Uterine smooth muscle cell (primary cell): ENCODE measurements at places on chromosomes 11 and 22. TPM values are rescaled to one million over a fixed set of nuclear protein-coding genes. Genes with fewer than 3 reads are reported as not detected.

The LRRC4C gene
- under 0.01 and 0.11 TPM in 2 replicates for total RNA-seq

The CACNA1I gene
- not detected in 2 replicates for total RNA-seq

The KCNQ1OT1 gene
- 2.8 and 3.6 TPM in 2 replicates for total RNA-seq

The PI4KA gene
- total RNA-seq, result 37.5 and 42.0 TPM in 2 replicates

The CRYAB gene
- 2.5 and 6.0 TPM in 2 replicates for total RNA-seq

The SAA1 gene
- total RNA-seq, result 0.33 TPM in 1 of 2 replicates, not detected in the other

The OR51I1 gene
- 0.11 TPM in 1 of 2 replicates, not detected in the other for total RNA-seq

The RHOD gene
- 4.6 and 14.7 TPM in 2 replicates for total RNA-seq

The MS4A8 gene
- not detected in 2 replicates for total RNA-seq

The PRG3 gene
- total RNA-seq, result not detected in 2 replicates

The B3GAT1 gene
- total RNA-seq, result under 0.01 TPM in 1 of 2 replicates, not detected in the other

The NPAS4 gene
- total RNA-seq, result not detected in 2 replicates

The CCDC116 gene
- 0.22 and 0.25 TPM in 2 replicates for total RNA-seq

The KRTAP5-10 gene
- not detected in 2 replicates for total RNA-seq

The COX8A gene
- total RNA-seq, result 307 and 311 TPM in 2 replicates

The ZNRF3 gene
- 4.8 and 5.1 TPM in 2 replicates for total RNA-seq

The OR56B4 gene
- not detected in 2 replicates for total RNA-seq

The AQP11 gene
- total RNA-seq, result 2.5 and 9.1 TPM in 2 replicates

The OR2D2 gene
- 0.50 and 1.5 TPM in 2 replicates for total RNA-seq

The TRMT112 gene
- total RNA-seq, result 345 and 365 TPM in 2 replicates

The DCHS1 gene
- 35.2 and 50.1 TPM in 2 replicates for total RNA-seq

The CCDC34 gene
- 4.7 and 12.2 TPM in 2 replicates for total RNA-seq

The FGF4 gene
- not detected in 2 replicates for total RNA-seq

The NECTIN1 gene
- 1.1 and 3.4 TPM in 2 replicates for total RNA-seq

The SCUBE2 gene
- 3.1 and 3.4 TPM in 2 replicates for total RNA-seq

The OSBPL5 gene
- total RNA-seq, result 38.6 and 42.4 TPM in 2 replicates

The PRODH gene
- total RNA-seq, result 0.12 TPM in 1 of 2 replicates, not detected in the other

The PGA4 gene
- total RNA-seq, result not detected in 2 replicates

The HPX gene
- total RNA-seq, result 0.33 and 0.50 TPM in 2 replicates

The ADM2 gene
- total RNA-seq, result 1.8 and 7.0 TPM in 2 replicates

The VSIG10L2 gene
- 0.22 TPM in 1 of 2 replicates, not detected in the other for total RNA-seq

The TCN1 gene
- not detected in 2 replicates for total RNA-seq

The MFRP gene
- not detected in 2 replicates for total RNA-seq

The LRRC56 gene
- 0.62 and 0.77 TPM in 2 replicates for total RNA-seq

The GNAZ gene
- total RNA-seq, result 11.6 and 11.8 TPM in 2 replicates

The RSF1 gene
- 42.0 and 49.2 TPM in 2 replicates for total RNA-seq

The OR8G5 gene
- not detected in 2 replicates for total RNA-seq

The DRAP1 gene
- total RNA-seq, result 313 and 580 TPM in 2 replicates

The ZPR1 gene
- total RNA-seq, result 49.2 and 65.3 TPM in 2 replicates

The CASP1 gene
- total RNA-seq, result 8.5 and 10.2 TPM in 2 replicates

The MLC1 gene
- total RNA-seq, result 0.12 TPM in 1 of 2 replicates, not detected in the other

The KDM4E gene
- under 0.01 TPM in 1 of 2 replicates, not detected in the other for total RNA-seq

The TREH gene
- total RNA-seq, result under 0.01 TPM in 1 of 2 replicates, not detected in the other

The MMP12 gene
- total RNA-seq, result 0.11 TPM in 1 of 2 replicates, not detected in the other

The OR2AG2 gene
- total RNA-seq, result 0.12 and 0.55 TPM in 2 replicates

The DUSP8 gene
- 0.44 and 0.50 TPM in 2 replicates for total RNA-seq

The PRPF19 gene
- total RNA-seq, result 39.5 and 57.7 TPM in 2 replicates

The OR2AT4 gene
- total RNA-seq, result not detected in 2 replicates

The AGBL2 gene
- 0.66 and 1.00 TPM in 2 replicates for total RNA-seq

The SLC29A2 gene
- total RNA-seq, result 0.11 and 0.37 TPM in 2 replicates

The GUCY1A2 gene
- total RNA-seq, result 0.66 and 1.7 TPM in 2 replicates

The PHETA2 gene
- 9.2 and 17.1 TPM in 2 replicates for total RNA-seq

The FOXRED2 gene
- 8.5 and 10.2 TPM in 2 replicates for total RNA-seq
